ENCODE measurements at places on chromosomes 2 and 18.

DNA sequence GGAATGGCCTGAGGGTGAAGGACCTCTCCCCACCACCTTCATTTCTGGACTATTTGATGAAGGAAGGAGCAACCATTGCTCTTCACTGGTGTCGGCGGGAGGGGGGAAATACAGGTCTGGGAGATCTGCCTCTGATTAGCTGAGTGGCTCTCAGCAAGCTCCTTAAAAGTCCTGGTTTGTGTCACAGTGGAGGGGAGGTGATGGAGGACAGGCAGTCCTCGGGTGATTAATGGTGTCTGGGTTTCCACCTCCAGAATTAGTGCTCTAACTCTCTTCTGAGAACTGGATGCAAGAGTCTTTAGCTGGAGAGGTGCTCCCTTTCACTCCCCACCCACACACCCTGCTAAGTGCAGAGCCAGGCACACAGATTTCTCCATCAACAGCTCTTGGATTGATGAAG is 83.2 kb downstream of the TTC32 start:
- no peak for DNase-seq

GRCh38 chr2:60445684-60446179 is 107.7 kb downstream of the BCL11A start:
- no peak for DNase-seq

DNA sequence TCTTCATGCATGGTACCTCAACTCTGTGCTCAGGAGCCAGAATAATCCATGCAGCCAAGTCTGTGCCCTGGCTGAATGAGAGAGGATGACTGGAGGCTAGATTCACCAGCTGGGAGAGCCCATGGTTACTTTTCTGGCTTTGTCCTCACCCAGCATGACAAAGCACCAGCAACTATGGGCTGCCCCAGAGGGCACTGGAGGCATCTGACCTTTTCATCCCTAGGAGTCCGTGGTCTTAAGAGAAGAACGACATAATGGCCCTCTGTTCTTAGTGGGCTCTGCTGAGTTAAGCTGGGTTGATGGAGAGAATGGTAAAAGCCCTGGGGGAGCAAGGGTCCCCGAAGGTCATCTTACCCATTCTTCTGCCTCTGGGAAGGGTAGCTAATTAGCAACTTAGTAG is 54.6 kb upstream of the TNP1 start:
- DNase-seq: no peak

DNA sequence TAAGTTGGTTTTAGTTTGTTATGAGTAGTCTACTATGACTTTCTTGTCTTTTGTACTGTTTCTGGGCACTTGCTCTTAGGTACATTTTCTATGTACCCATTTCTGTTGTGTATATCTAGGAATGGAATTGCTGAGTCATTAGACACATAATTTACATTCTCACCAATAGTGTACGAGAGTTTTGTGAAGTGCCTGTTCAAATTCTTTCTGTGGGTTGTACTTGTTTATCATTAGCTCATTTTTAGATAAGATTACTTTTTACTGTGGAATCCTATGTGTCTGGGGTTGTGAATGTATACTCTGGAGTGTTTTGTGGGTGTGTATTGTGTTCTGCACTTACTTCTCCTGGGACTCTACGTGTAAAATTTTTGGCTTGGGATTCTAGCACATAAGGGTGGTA is 36.6 kb upstream of the CD28 start:
- no peak for DNase-seq

DNA sequence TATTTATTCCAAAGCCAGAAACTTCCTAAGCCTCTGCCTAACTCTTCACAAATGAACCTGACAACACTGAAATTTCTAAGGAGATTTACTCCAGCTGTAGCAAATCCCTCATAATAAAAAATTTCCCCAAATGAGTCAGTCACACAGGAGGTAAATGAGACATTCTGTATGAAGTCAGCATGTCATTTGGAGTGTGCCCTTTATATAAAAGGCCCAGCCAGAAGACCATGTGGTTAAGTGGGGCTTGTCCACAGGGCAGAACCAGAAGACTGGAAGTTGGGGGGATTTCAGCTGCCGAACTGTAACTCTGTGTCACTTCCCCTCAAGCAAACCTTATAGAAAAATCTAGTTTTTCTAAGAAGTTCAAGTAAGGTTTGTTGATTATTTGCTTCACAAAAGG is 30.2 kb downstream of the NRP2 start:
- DNase-seq: no peak

- DNase-seq: no peak
These were observed 84.2 kb downstream of the LRRFIP1 start for GRCh38 chr2:237711458-237712150.

DNA sequence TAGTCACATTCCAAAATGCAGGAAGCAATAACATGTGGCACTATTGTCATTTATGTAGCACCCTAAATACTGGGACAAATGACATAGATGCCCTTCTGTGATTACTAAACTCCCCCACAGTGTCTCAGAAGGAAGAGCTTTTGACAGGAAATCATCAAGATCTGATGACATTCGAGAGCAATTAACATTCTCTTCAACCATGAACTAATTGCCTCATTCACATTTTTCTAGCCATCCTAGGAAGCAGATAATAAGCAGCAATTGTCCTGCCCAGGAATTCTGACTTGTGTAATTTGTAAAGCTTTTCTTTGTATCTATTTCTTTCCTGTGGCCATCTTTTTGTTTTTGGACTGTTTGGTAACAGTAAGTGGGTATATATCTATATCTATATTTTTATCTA is 292.6 kb downstream of the TGIF1 start:
- DNase-seq: no peak

- no peak for DNase-seq
These were observed 46.0 kb downstream of the SLC66A2 start for GRCh38 chr18:79905389-79905911.

DNA sequence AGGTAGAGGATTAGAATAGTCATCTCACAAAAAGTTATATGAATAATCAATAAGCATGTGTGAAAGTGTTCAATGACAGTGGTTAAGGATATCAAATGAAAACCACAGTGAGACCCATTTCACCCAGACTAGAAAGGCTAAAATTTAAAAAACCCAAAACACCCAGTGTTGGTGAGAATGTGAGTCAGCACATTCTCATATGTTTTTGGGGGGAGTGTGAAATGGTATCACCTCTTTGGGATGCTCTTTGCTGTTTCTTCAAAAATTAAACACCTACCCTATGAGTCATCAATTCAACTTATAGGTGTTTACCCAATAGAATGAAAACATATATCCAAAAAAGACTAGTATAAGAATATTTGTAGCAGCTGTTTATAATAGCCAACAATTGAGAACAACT is 69.8 kb downstream of the MAP3K20 start:
- no peak for DNase-seq

GRCh38 chr2:118221536-118222272 is 133.4 kb downstream of the INSIG2 start:
- peak; percentile 53 for DNase-seq

DNA sequence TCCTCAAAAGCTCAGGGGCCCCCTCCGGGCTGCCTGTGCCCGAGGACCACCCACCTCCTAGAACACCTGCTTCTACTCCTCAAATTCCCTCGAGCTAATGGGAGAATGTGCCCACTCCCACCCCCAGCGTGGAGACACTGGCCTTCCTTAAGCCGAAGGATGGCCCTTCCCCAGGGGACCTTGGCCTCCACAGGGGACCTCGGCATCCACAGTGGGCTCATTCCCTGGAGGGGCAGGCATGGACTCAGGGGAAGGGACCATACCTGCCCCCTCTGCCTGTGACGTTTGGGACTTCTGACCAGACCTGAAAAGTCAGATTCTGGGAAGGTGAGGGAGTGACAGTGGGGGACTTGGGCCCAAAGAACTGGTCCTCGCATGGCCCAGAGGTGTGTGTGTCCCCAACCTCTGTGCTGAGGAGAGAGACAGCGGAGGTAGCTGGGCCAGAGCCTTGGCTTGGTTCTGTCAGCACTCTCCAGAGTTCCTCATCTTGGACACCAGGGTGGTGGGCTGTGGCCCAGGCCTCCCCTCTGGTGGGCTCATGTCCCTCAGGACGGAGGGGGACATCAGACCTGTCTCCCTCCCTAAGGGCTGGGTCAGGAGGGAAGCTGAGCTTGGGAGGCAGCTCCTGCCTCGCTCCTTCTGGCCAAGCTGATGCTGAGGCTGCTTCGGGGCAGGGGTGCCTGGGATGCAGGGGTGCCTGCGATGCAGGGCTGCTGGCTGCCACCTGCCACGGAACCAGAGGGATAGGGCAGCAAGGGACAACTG is 240.4 kb downstream of the HAUS1 start:
- DNase-seq: no peak

DNA sequence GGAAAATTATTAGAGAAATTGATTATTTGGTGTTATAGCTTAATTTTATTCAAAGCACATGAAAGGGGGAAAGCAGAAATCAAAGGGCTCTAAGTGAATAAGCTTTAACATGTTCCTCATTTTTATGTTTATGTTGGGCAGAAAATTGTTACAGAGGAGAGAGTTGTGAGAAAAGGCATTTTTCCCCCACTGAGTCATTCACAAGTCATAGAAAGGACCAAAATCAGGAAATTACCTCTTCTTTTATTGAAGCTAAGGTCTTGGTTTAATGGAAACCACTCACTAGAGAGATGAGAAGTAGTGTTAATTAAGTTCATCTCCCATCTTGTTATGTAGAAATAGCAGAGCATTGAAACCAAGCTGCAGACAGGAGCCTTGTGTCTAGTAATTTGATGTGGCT is 175.3 kb upstream of the THUMPD2 start:
- no peak for DNase-seq

DNA sequence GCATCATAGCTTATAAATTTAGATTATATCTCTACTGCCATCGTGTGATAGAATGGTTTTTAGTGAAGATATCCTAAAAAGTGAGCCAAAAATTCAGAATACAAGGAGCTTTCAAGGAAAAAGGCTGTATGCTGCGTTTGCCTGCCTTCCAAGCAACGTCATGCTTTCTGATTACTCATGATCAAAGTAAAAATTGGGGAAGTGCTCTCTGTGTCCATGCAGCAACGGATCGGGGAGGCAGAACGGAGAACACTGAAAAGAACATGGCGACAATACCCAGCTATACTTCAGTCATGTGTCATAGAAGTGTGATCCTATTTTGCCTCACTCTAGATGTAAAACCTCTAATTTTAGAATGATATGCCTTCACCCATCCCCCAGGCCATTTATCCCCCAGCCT is 185.7 kb downstream of the SUCLG1 start:
- no peak for DNase-seq

GRCh38 chr2:54226260-54226659 is 29.8 kb downstream of the TSPYL6 start:
- DNase-seq: no peak

DNA sequence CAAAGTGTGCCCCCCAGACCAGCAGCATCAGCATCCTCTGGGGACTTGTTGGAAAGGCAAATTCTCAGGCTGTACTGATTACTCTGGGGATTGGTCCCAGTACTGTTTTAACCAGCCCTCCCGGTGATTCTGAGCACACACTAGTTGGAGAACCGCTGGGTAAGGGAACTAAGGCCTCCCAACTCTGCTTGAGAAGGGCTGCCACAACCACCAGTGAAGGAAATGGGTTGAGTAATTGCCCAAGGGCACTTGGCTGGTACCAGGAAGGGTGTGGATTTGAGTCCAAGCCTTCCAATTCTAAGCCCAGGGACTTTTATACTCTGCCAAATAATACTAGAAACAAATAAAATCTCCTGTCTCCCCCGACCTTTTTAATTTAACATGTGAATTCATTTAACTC is 219.9 kb downstream of the SETBP1 start:
- no peak for DNase-seq

DNA sequence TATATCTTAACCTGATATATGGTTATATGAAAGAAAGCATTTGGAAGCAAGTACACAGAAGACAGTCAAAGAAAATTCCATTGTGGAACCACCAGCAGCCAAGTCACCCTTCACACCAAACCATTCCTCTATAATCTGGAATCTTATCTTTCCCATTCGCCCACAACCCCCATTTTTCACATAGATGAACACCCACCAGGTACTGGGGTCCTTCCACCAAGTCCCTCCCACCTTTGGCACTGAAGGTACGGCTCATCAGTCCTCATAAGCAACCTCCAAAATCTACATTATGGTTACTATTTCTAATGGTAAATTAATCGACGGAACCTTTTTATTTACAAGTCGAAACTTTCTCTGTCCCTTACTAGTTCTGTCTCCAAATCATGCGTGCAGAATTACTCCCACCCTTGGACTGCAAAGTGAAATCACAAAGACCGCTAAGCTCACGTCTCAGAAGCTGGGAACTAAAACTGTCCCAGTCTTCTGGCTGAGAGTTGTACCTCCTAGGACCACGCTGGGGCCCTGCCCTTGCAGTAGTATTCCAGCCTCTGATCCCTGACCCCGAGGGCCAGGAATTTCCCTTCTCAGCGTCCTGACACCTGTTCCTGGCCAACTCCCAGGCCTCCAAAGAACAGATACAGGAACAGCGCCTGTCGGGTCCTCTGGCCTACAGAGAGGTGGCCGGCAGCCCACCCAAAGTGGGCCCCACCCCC is 702 bp downstream of the OLA1 start:
- no peak for DNase-seq

DNA sequence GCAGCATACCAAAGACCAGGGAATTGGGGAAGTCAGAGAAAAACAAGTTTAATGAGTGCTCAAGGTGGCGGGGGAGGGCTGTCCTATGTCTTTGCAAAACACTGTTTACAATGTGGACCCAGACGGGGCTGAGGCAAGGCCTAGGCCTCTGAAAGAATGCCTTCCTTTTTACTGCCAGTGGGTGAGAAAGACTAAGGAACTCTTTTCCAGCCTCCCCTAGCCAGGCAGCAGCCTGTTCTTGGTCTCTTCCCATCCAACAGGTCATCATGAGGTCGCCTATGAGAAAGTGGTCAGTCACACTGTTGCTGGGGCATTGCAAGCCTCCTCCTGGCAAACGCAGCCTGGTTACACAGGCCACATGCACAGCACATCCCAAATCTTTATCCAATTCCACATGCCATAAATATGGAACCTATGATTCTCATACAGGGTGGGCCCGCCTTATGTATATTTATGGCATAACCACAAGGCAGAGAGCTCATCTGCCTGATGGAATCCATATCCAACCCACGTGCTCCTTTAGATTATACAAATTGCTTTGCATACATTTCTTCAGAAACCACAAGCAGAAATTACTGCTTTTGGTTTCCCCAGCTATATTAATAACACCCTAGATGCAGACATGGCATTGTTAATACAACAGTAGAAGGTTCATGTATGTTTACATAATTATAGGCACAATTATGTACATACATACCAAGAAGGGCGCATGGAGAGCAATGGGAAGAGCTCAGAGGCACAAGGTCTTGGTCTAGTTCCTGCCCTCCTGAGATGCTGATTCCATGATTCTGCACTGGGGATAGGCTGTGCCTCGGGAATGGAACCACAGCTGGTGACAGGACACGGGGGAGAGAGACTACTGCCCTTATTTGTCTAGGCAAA is 48.6 kb downstream of the NRP2 start:
- DNase-seq: no peak

- DNase-seq: no peak
These were observed 102.8 kb downstream of the SMAD7 start for GRCh38 chr18:48847807-48848486.

GRCh38 chr18:51150113-51150700 is 47.3 kb downstream of the MEX3C start:
- no peak for DNase-seq

- DNase-seq: no peak
These were observed 261.0 kb downstream of the TPGS2 start for GRCh38 chr18:36567800-36568199.

All from nephron progenitor cell (in vitro differentiated cells).